ENCODE measurements at places on chromosomes 6 and 20.

- DNase-seq, result no peak
These were observed 74.7 kb downstream of the ESR1 start for GRCh38 chr6:151882206-151882605.

DNA sequence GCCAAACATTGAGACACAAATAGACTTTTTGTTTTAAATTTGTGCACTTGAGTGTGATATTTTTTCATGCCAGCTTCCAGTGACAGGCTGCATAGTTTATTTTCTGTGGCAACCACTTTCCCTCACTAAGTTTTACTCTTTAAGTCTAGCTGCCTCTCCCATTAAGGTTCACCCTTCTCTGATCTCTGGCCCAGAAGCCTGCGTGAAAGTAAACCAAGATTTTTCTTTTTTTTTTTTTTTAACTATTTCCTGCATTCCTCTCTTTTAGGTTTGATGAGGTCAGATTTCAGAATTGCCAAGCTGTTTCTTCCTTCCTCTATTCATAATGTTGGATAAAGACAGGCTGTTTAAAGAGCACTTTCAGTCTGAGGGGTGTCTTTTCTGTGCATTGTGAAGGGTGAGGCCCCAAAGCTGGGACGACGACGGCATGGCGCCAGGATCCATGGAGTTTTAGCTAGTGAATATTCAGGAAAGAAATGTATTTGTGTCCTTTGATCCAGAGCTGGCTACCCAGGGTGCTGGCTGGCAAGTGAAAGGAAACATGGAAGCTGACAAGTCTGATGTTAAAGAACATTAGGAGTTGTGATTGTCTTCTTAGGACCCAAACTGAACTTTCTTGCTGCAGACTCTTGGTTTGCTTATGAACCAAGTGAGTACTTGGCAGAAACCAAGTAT is 50.7 kb downstream of the DOK5 start:
- DNase-seq, result no peak

DNA sequence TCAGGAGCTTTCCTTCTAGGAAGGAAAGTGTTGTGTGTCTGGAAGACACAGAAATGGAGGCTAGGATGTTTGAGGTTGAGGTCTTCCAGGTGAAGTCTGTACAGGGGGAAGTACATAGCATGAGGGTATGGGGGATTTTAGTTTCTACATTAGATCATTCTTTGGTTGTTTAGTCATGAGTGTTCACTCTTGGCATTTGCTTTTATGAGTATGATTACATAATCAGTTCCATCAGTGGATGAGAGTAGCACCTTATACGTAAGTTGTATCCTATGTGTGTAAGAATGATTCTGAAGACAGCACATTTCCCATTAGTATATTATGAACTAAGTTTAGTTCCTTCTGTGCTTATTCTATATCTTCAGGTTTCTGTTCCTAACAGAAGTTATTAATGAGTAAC is 1.9 kb downstream of the CDYL start:
- DNase-seq, result no peak

- no peak for DNase-seq
These were observed 172.2 kb downstream of the KIF6 start for GRCh38 chr6:39553029-39553428.

DNA sequence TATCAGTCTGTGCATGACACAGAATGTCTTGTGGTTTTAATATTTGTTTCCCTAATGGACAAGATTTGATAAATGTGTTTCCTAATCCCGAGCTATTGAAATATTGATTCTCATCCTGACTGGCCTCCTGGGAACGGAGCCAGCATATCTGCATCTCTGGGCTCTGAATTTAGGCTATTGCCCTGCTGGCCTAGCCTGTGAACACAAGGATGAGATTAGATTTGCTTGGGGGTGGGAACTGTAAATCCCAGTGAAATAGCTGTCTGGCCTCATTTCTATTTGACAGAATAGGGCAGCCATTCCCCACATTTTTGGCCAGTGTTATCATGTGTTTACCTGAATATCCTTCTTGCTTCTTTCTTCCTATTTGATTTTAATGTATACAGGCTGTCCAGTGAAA is 198.4 kb upstream of the SOX4 start:
- no peak for DNase-seq

GRCh38 chr6:123016431-123017103 is 20.5 kb downstream of the CLVS2 start:
- DNase-seq, result no peak
